Fibroblast of skin of abdomen (primary cell): ENCODE measurements at places on chromosomes 7 and 10.

DNA sequence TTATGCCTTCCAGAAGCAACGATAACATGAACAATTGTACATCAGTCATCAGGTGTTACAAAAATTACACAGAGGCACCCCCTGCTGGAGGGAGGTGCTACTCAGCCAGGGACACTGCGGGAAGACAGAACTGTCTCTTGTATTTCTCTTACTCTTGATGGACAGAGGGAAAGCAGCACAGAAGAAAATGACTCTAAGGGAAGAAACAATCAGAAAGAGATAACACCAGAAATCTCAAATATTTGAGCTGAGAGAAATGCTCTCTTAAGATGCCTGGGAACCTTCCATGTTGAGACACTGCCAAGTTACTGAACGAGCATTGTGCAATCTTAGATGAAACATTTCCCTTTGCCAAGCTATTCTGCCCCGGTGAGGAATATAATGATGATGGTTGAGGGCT, 227.6 kb upstream of the NPSR1 start:
- DNase-seq: peak; percentile 66

- DNase-seq: peak; percentile 67
These were observed 679.4 kb upstream of the C7orf33 start for GRCh38 chr7:147911201-147911601.

GRCh38 chr10:34491678-34492077, 323.4 kb downstream of the PARD3 start:
- DNase-seq: no peak

- no peak for DNase-seq
These were observed 1.2 kb downstream of the WEE2 start for GRCh38 chr7:141709318-141709717.

GRCh38 chr7:134480730-134481129, 21.8 kb upstream of the AKR1B1 start:
- DNase-seq: peak; percentile 53

GRCh38 chr7:47600199-47601118, 18.5 kb upstream of the TNS3 start:
- DNase-seq: peak; percentile 73

- DNase-seq: no peak
These were observed 527 bp downstream of the HOXA1 start for GRCh38 chr7:27095050-27095896.
